ENCODE measurements at places on chromosomes 12 and 14.

DNA sequence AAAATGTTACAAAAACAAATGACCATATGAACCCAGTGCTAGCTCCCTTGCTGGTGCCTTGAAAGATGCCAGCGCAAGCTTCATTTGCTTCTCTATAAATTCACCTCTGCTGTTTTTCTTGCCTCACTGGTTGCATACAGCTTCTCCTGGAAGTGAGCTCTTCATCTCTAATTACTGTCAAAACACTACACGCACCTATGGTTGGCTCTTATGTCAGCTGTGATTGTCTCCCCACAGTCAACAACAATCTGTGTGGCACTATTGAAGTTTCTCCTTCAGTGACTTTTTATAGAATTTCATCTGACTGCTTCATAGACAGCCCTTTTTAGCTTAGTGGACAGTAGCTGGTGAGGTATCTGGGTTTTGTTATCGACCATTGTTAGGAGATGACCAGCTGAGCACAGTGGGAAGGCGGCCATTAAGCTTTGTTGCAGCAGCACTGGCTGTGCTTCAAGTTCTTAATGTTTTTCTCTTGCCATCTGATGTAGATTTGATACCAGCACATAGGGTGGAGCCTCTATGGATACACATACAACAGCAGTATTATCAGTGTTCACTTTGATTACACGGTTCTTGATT lies 131.8 kb downstream of the KITLG start:
- no peak for DNase-seq

DNA sequence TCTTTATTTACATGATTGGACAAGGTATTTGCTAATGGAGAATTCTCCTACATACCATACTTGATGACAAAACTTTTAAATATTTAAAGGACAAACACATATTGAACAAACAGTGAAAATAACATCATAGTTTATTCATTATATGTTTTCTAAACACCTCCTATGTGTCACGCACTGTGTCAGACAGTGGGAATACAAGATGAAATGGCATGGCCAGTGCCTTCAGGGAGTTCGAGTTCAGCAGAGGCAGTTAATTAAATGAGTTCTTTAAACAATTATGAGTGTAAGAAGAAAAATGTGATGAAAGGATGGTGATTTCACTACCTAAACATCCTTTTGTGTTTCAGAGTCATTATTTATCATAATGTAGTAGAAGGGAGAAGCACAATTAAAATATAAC lies 159.8 kb downstream of the KCNH5 start:
- no peak for DNase-seq

GRCh38 chr14:103811189-103811588 lies 36.2 kb downstream of the PPP1R13B start:
- no peak for DNase-seq

GRCh38 chr12:106480251-106480650 lies 102.6 kb upstream of the RFX4 start:
- no peak for DNase-seq

DNA sequence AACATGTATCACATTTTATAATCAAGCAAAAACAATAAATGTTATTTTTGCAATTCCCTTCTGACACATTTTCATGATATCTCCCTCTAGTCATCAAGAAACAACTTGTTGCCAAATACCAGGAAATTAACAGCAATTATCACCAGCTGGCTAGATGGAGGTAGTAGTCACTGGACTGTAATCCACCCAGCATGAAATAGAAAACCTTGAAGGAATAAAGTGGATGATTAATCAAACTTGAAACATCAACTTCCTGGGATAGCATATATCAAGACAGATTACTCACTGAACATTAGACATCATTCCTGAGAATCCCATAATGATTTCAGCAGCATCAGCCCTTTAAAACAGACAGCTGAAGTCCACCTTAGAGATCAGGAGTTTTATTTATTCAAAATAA lies 259.0 kb downstream of the CCDC59 start:
- no peak for DNase-seq

DNA sequence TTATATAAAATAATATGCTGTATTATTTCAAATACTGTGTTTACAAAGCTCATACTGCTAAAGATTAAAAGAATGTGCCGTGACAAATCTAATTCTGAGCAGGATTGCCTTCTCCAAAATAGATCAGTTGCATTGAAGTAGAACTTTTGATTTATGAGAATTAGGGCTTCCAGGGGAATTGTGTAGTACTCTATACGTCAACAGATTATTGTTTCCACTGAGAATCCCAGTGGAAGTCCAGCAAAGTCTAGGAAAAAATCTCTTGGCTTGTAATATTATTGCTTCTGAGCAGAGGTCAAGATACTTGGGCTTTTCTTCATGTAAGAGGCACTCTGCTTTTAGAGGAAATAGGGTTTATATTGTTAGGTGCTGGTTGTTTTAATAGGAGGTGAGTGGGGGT lies 133.9 kb downstream of the TRHDE start:
- DNase-seq, result peak; percentile 92

DNA sequence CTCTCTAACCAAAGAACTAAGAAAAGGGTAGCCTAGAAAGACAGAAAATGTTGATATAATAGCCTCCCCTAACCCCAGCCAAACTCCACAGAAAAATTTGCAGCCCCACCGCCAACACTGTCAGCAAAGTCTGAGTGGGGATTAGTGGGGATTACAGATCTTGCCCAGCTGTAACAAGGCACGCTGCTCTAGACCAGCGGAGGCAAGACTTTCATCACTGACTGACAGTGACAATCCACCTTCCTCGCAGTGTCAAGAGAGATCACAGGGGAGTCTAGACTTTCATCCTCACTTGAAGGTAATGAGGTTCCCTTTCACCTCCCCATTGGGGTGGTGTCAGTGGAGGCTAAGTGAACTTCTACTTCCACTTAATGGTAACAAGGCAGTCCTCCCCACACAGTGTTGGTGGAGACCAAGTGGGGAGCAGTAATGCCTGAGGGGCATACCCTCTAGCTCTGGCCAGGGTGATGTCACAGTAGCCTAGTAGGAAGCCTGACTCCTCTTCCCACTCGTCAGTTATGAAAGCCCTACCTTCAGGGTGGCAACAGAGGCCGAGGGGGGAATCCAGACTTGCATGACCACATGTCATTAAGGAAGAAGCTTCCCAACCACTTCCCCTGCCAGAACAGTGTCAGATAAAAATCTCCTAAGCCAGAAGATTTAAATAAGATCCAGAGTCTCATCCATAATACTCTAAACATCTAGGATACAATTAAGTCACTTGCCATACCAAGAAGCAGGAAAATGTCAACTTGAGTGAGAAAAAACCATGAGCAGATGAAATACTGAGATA lies 91.7 kb upstream of the RASSF8 start:
- DNase-seq, result peak; percentile 7

DNA sequence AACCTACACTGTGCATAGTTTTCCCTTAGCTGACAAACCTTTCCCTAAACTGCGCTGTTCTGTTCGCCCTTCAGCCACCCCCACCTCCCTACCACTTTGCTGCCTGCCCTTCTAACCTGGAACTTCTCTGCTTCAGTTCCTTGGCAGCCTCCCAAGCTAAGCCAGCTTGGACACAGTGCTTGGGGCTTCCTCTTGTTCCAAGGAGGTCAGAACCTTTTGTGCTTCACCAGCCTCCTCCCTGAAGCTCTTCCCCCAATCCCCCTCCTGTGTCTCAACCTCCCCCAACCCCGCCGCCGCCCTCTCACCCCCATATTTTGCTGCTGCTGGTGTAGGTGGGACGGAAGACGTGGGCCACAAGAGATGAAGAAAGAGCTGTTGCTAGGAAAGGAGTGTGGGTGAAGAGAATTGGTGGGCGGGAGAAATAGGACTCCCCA lies 8.1 kb upstream of the RIC8B start:
- DNase-seq, result peak; percentile 43

DNA sequence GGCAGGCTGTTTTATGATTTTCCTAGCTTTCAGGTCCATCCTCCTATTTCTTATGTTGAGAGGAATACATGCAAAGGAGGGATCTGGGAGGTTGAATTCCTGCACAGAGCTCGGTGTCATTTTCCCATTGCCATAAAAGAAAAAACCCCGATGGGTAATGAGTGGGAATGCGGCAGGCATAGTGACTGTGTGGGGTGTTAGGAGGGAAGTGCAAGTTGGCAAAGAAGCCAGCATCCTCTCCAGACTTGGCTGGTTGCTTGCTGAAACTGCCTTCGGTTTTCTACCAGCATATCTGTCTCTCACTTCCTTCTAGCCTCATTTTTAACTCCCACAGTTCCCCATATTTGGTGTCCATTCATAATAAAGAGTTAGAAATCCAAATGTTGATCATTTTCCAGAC lies 1046.1 kb downstream of the SLC6A15 start:
- no peak for DNase-seq

DNA sequence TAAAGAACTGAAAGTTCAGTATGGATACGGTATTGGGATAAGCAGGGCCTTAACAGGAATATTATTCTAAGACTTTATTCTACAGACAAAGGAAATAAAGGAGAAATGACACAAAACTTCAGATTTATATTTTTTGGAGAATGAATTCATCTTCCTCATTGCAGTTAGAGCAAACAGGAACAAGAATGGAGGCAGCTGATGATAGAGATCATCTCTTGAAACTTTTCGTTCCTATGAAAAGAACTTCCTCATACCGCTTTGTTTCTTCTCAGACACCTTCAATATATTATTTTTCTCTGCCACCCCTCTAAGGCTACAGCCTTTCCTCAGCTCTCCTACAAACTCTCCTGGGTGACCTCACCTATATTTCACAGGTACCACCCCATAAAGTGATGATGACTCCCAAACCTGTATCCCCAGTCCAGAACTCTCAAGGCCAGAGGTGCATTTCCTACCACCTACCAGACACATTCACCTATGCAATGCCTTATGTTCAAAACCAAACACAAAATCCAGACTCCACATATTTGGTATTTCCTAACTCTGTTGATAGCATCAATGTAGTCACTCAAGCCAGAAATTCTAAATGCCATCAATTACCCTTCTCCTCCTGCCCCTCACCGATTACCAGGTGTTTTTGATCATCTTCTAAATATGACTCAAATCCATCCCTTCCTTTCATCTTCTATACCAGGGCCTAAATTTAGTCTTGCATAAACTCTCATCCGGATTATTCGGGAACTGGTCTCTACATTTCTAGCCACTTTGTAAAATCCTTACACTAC lies 7.4 kb downstream of the MAP4K5 start:
- DNase-seq, result no peak

- no peak for DNase-seq
Observed at GRCh38 chr14:90168425-90169105, 87.8 kb upstream of the PSMC1 start.

- no peak for DNase-seq
Observed at GRCh38 chr14:31541702-31542101, 19.5 kb upstream of the NUBPL start.

DNA sequence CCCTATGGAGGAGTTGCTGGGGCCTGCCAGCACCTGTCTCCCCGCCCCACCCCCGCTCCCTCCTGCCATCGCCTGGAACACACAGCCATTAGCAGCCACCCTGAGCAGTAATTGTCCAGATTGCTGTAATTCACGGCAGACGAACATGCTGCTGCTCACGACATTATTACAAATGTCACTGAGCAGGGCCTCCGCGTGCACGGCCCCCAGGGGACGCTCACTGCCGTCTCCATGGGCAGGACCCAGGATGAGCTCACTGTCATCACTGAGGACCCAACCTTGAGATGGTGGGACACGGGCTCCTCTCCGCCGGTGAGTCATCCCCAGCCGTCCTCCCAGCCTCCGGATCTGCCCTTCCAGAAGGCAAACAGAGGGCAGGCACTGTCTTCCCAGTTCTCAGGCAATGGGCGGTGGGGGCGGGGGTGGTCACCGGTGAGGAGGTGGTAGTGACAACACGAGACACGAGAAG lies 100.4 kb downstream of the RFLNA start:
- DNase-seq, result no peak

DNA sequence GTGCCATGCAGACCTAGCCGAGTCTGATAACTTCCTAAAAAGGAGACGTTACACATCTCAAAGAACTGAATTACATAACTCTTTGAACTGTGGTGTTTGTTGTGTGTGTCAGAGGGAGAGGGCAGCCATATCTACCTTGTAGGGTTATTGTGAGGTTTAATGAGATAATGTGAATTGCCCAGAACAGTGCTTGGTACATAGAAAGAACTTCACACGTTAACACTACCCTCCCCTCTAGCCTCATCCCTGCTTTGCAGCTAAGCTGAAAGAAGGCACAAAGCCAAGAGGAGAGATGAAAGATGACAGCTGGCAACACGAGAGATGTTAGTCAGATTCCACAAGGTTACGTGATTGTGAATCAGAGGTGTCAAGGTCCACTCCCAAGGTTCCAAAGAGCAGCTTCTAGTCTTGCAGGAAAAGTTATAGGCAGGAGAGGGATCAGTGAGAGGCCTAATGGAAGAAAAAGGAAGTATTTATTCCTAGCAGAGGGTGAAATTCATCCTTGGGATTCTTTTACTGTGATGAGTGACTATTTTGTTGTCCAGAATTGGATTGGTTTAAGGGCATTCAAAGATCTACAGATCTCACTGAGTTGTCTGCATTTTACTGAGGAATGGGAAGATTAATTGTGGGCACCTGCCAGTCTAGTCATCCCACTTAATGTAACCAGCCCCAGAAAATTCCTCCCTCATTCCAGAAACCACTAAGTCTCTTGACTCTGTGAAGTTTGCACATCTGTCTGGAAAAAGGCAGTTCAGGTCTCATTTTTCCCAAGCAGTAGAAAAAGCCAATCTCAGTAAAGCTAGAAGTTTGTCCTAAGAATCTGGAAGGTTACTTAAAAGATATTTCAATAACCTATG lies 25.9 kb upstream of the WNK1 start:
- DNase-seq, result peak; percentile 62

- DNase-seq, result no peak
Observed at GRCh38 chr14:81567302-81567701, 33.6 kb upstream of the SEL1L start.

DNA sequence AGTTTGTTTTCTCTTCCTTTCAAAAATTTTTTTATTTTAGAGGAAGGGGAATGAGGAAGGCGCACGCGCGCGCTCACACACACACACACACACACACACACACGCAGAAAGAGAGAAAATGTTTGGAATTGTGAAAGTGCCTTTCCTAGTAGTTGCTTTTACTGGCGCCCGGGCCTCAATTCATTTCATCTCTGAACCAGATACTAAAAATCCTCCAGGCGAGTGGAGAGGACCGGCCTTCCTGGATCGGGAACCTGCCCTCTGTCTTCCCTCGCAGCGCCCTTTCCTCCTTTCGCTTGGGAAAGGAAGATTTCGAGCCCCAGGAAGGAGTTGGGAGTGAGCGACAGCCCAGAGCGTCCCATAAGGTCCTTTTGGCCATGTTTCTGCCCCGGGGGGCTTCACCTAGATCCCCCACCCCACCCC lies 7.8 kb upstream of the TBX3 start:
- DNase-seq, result no peak

DNA sequence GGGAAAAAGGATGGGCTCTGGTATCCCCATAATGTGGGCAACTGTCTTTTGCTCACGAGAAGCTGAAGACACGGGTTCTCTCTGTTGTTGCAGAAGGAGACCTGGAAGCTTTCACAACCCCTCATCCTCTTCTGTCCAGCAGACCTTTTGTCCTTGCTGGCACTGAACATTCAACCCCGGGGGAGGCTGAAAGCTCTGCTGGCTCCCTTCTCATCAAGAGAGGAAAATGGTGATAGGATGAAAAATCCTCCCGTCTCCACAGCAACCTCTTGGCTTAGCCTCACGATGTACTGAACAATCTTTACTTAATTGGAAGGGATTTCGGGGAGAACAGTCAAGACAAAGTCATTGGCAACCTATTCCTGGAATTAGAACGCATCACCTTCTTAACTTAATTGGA lies 39.0 kb downstream of the ELK3 start:
- DNase-seq, result peak; percentile 73

Measured in muscle of leg (tissue), 16 donors.